ENCODE measurements at places on chromosomes 11 and 22. TPM values are rescaled to one million over a fixed set of nuclear protein-coding genes. Genes with fewer than 3 reads are reported as not detected.

Gene RAB3IL1
- 7.2 TPM for total RNA-seq

Gene KCNJ11
- 10.0 TPM for total RNA-seq

Gene SLCO2B1
- 0.57 TPM for total RNA-seq

Gene ME3
- total RNA-seq = 1.2 TPM

Gene RTL10
- total RNA-seq = 21.5 TPM

Gene MS4A8
- not detected for total RNA-seq

Gene GAS2
- total RNA-seq = 1.8 TPM

Gene MADD
- 39.4 TPM for total RNA-seq

Gene CD3D
- 0.89 TPM for total RNA-seq

Gene TMPRSS6
- not detected for total RNA-seq

Gene STK33
- total RNA-seq = 13.3 TPM

Gene OR52A1
- total RNA-seq = 5.4 TPM

Gene AGBL2
- 3.7 TPM for total RNA-seq

Gene OR52N4
- 0.44 TPM for total RNA-seq

Gene SHISAL1
- total RNA-seq = 2.7 TPM

Gene MRGPRF
- total RNA-seq = 3.8 TPM

Gene KDM4E
- not detected for total RNA-seq

Gene DEUP1
- total RNA-seq = 0.44 TPM

Gene SELENOM
- total RNA-seq = 16.3 TPM

Gene BARX2
- total RNA-seq = not detected

Gene CABP2
- total RNA-seq = not detected

Gene H19
- 11.7 TPM for total RNA-seq
